ENCODE measurements at places on chromosomes 7 and 10. TPM values are rescaled to one million over a fixed set of nuclear protein-coding genes. Genes with fewer than 3 reads are reported as not detected.

The ZMIZ1 gene
- 20.2 TPM for total RNA-seq

The KLLN gene
- total RNA-seq, result 0.40 TPM

The CD36 gene
- under 0.01 TPM for total RNA-seq

The GRM8 gene
- not detected for total RNA-seq

Measured in thoracic aorta endothelial cell (primary cell).